Naive B cell (primary cell): ENCODE measurements at places on chromosomes 1 and 21. TPM values are rescaled to one million over a fixed set of nuclear protein-coding genes. Genes with fewer than 3 reads are reported as not detected.

Gene BSND
- not detected for polyA plus RNA-seq

Gene SEMA6C
- not detected for polyA plus RNA-seq

DNA sequence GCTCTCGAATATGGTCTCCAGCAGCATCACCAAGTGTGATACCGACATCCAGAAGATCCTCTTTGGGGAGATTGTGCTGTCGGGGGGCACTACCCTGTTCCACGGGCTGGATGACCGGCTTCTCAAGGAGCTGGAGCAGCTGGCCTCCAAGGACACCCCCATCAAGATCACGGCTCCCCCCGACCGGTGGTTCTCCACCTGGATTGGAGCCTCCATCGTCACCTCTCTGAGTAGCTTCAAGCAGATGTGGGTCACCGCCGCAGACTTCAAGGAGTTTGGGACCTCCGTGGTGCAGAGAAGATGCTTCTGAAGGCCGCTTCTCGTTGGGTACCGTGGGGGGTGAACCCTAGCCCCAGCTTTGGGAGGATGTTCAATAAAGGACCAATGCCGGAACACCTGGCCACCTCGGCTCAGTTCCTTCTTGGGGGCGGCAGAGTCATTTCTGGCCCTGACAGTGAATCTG, 1.3 kb downstream of the ACTRT2 start:
- DNase-seq = no peak

- DNase-seq = peak; percentile 19
Measured at GRCh38 chr1:220680085-220680687, 10.0 kb upstream of the C1orf115 start.

DNA sequence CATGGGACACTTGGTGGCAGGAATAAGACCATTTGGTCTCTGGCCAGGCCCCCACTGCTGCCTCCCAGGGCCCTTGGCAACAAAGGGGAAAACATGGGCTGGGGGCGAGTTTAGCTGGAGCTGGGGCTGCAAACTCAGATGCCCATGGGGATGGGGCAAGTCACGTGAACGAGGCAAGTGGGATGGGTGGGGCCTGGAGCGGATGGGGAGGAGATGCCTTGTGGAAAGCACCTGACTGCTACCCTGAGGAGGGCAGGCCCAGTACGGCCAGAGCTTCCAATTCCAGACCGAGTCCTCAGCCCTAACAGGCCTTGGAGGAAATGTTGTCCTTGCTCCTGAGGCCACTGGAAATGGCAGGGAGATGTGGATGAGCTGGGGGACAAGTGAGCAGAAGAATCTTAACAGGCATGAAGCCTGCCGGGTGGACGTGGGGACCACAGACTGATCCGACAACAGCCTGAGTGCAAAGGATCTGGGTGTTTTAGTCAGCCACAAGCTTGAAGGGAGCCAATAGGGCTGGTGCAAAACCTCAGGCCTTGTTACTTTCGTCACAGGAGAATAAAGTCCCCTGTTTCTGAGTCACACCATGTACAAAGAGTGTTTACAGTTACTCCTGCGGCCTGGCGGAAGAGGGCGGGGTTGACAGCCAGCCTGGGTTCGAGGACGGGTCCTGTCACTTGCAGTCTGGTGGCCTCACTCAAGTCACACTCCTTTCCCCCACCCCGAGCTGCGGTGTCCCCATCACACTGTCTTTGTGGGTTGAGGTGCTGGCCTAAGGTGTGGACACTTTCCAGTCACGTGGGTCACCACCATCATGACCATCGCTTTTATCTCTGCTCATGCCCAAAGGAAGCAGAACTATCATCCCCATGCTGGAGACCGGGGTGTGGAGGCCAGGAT, 19.1 kb downstream of the RUNX3 start:
- no peak for DNase-seq

DNA sequence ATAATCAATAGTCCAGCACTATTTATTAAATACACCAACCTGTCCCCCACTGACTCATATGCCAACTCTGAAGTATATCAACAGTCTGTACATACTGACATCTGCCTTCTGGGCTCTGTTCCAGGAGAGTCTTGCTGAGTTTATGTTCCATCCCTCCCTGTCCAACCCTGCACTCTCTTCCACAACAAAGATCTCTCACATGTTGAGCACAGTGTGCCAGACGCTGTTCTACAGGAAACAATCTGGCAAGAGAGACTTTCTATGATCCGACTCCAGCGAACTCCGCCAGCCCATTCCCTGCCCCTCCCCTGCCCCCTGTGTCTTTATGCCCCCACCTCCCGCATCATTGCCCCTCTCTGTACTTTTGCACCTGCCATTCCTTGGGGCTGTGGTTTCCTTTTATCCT, 3.4 kb downstream of the LACTBL1 start:
- DNase-seq = no peak

- DNase-seq = peak; percentile 88
Measured at GRCh38 chr1:9629445-9630201, 21.9 kb upstream of the PIK3CD start.

Gene NOS1AP
- polyA plus RNA-seq = not detected

Gene SLC44A3
- polyA plus RNA-seq = not detected

- DNase-seq = no peak
Measured at GRCh38 chr1:31591425-31592093, 15.2 kb downstream of the TINAGL1 start.

DNA sequence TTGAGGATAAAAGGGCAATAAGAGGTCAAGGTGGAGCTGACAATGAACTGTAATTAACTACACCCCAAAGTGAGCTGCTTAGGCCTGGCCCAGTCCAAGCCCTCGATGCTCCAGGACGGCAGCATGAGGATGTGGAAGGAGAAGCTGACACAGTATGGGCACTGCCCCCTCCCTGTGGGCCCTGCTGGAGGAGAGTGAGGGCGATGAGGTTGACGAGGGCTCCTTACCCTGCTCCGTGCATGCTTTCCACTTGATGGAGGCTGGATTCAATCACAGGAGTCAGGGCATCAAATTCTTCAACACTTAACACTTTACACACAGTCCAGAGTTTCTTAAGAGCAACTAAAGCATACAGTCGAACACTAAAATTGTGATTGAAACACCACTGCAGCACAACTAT, 32.4 kb downstream of the COA6 start:
- no peak for DNase-seq

DNA sequence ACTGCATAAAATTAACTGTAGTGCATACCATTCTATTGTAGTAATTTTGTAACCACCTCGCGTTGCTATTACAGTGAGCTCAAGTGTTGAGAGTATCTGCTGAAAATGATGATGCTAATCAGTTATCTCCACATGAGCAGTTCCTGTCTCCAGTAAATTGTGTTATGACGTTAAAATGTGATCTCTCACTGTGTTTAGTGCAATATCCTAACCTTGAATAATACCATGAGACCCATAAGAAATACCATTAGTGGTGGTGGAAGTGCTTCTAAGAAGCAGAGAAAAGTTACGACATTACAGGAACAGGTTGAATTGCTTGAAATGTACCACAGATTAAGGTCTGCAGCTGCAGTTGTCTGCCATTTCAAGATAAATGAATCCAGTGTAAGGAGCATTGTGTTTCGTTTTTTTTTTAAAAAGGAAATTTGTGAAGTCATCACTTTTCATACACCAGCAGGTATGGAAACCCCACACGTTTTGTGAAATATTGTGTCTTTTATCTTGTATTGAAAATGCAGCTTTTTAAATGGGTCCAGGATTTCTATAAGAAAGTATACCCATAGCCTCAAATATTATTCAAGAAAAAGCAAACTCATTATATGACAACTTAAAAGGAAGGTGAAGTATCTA, 72.5 kb downstream of the ANGPTL1 start:
- no peak for DNase-seq

Gene ELK4
- 4.8 TPM for polyA plus RNA-seq

GRCh38 chr1:67557696-67558448, 127.1 kb upstream of the GADD45A start:
- no peak for DNase-seq

- no peak for DNase-seq
Measured at GRCh38 chr1:245232931-245233330, 78.1 kb downstream of the KIF26B start.

GRCh38 chr1:222107267-222107666, 365.4 kb upstream of the DUSP10 start:
- DNase-seq = no peak

Gene LCE3E
- polyA plus RNA-seq = not detected

Gene NUP210L
- polyA plus RNA-seq = not detected

Gene IL22RA1
- not detected for polyA plus RNA-seq

Gene DNAJC8
- 153 TPM for polyA plus RNA-seq

- DNase-seq = no peak
Measured at GRCh38 chr21:33843216-33843615, 72.4 kb downstream of the ATP5PO start.

DNA sequence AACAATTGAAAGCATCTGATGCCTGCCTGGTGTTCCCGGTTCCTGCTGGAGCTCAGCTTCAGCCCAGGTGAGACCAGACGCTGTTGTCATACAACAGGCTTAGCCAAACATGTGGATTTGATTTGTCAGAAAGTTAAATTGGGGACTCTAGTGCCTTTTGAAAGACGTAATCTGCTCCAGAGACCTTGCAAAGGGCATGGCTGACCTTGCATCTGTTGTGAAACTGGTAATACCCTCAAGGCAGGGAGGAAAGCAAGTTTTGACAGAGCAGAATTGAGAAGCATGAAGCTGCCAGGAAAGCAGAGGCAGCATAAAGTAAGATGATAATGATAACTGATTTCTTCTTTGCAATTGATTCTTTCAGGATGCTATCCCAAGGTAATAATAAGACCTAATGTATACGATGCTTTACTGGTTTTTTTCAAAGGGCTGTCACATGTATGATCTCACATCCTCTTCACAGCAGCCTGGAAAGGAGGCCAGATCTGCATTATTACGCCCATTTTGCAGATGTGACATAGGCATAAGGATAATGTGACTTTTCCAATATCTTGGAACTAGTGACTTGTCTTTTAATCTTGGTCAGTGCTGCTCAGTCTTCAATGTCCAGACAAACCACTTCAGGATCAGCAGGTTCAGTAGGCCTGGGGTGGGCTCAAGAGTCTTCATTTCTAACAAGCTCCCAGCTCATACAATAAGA, 24.7 kb upstream of the CNN3 start:
- DNase-seq = no peak

GRCh38 chr1:63759778-63760177, 14.0 kb upstream of the ROR1 start:
- DNase-seq = no peak

Gene GPR37L1
- polyA plus RNA-seq = 0.37 TPM

GRCh38 chr1:174812656-174813055, 187.1 kb upstream of the CACYBP start:
- DNase-seq = no peak

- DNase-seq = no peak
Measured at GRCh38 chr1:58249388-58249736, 297.2 kb downstream of the OMA1 start.
